ENCODE measurements at places on chromosomes 3 and 15. TPM values are rescaled to one million over a fixed set of nuclear protein-coding genes. Genes with fewer than 3 reads are reported as not detected.
A peak's percentile ranks its signal among the peaks of the same experiment; 100 is the strongest.

DNA sequence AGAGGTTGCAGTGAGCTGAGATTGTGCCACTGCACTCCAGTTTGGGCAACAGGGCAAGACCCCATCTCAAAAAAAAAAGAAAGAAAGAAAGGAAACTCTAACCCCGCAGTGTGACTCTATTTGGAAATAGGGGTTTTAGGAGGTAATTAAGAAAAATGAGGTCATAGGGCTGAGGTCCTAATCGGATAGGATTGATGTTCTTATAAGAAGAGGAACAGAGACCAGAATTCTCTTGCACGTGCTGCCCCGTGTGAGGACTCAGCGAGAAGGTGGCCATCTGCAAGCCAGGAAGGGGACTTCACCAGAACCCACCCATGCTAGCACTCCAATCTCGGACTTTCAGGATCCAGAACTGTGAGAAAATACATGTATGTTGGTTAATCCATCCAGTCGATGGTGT lies 25.8 kb downstream of the KLHL6 start:
- DNase-seq, result no peak
- no peak overlapping the region for H3K27ac ChIP-seq
- peaks cover 19% of the 10 kb centered on the region for H3K4me1 ChIP-seq
- no peaks in the 10 kb centered on the region for H3K36me3 ChIP-seq
- no peaks in the 10 kb centered on the region for H3K27me3 ChIP-seq
- no peak overlapping the region for H3K4me3 ChIP-seq

STRA6 gene
- total RNA-seq, result 146 TPM

ERICH6 gene
- 0.40 TPM for total RNA-seq

DNA sequence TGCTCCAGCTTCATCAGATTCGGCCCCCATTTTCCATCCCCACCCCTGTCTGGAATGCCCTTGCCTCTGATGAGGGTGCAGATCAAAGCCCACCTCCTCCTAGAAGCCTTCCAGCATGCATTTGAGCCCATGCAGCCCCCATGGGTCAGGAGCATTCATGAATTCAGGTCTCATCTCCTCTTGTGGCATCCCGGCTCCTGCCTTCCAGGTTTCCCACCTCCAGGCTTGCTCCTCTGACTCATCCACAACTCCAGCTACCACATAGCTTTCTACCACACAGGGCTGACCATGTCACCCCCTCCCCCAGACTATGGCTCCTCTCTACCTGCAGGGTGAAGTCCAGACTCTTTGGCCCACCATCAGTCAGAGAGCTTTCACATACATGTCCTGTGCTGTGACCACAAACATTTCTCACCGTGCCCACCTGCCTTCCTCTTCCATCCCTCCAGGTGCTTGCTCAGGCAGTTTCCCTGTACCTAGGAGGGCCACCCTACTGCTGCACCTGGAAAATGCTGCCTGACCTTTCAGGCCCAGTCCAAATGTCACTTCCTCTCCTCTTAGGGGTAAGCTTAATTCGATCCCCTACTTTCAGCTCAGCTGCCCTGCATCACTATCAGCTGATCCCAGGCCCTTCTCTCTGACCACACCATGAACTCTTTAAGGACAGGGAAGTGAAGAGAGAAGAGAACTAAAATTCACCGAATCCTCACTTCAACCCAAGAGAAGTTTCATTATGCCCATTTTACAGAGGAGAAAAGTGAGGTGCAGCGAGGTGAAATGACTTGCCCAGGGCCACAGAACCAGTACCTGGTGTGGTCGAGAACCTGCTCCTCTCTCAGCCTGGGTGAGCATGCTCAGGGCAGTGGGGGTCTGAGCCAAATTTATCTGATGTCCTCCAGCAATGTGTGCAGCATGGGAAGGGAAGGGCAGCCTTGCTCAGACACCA lies 13.7 kb upstream of the FGD5 start:
- H3K36me3 ChIP-seq, result no peaks in the 10 kb centered on the region
- DNase-seq, result no peak
- no peak overlapping the region for H3K4me3 ChIP-seq
- H3K4me1 ChIP-seq, result peaks cover 12% of the 10 kb centered on the region

LMOD3 gene
- total RNA-seq, result 4.2 TPM

GRCh38 chr15:67922106-67922675 lies 82.3 kb upstream of the RNU6-1 start:
- no peak overlapping the region for H3K27ac ChIP-seq
- H3K36me3 ChIP-seq, result no peaks in the 10 kb centered on the region
- H3K27me3 ChIP-seq, result no peaks in the 10 kb centered on the region
- no peak for DNase-seq
- H3K4me1 ChIP-seq, result peaks cover 18% of the 10 kb centered on the region
- H3K4me3 ChIP-seq, result no peak overlapping the region

- DNase-seq, result peak; percentile 64
- no peaks in the 10 kb centered on the region for H3K4me1 ChIP-seq
- H3K27me3 ChIP-seq, result no peaks in the 10 kb centered on the region
- H3K36me3 ChIP-seq, result no peaks in the 10 kb centered on the region
- H3K4me3 ChIP-seq, result no peak overlapping the region
- no peak overlapping the region for H3K27ac ChIP-seq
Observed at GRCh38 chr15:25710184-25710583, 152.9 kb downstream of the ATP10A start.

GRCh38 chr3:127629467-127630403 lies 750 bp downstream of the PODXL2 start:
- DNase-seq, result no peak
- peak overlapping the region; percentile 90 for H3K4me3 ChIP-seq
- H3K27ac ChIP-seq, result no peak overlapping the region

GRCh38 chr3:171789759-171790505 lies 20.4 kb downstream of the PLD1 start:
- no peaks in the 10 kb centered on the region for H3K36me3 ChIP-seq
- no peak for DNase-seq
- no peak overlapping the region for H3K4me3 ChIP-seq
- peaks cover 19% of the 10 kb centered on the region for H3K4me1 ChIP-seq
- no peak overlapping the region for H3K27ac ChIP-seq

DNA sequence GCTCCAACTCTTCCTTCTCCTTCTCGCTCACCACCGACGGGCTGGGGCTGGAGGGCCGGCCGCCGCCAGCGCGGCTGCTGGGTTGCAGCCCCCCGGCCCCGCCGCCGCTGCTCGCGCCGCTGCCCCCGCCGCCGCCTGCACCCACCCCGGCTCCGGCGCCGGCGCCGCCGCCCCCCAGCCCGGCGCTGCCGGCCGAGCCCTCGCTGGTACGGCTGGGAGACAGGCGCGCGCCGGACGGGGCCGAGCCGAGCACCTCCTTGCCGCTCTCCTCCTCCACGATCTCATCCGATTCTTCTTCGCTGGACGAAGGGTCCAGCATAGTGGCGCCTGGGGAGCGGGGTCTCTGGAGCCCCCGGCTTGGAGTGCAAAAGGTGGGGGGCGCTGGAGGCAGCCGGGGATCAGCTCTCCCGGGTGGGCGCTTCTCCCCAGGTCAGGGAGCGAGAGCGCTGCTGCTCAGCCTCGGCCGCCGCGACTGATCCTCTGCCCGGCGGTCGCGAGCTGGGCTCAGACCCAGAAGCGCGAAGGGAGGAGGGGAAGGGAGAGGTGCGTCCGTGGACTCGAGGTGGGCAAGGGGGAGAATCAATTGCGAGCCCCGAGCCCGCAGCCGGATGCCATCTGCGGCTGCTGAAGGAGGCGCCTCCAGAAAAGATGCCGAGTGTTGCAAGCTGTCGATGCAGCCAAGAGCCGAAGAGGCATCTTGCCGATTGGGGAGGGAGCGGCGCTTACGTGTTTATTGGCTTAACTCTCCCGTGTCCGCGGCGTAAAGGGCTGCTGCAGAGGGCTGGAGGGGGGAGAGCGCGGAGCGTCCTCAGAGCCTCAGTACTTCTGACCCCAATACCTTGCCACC lies at the start of gene CADPS:
Gene CADPS, minus strand, starts transcription at position 706 of the 847 bp plus-strand sequence. Its CDS starts 387 bp downstream, at position 319.
- H3K4me3 ChIP-seq, result peak within 1 kb of the TSS; percentile 90
- H3K27me3 ChIP-seq, result peaks cover 91% of the 10 kb centered on the region
- DNase-seq, result peak; percentile 12
- H3K36me3 ChIP-seq, result no peaks in the 10 kb centered on the region
- H3K4me1 ChIP-seq, result peaks cover 21% of the 10 kb centered on the region

ZBED2 gene
- total RNA-seq, result not detected

DNA sequence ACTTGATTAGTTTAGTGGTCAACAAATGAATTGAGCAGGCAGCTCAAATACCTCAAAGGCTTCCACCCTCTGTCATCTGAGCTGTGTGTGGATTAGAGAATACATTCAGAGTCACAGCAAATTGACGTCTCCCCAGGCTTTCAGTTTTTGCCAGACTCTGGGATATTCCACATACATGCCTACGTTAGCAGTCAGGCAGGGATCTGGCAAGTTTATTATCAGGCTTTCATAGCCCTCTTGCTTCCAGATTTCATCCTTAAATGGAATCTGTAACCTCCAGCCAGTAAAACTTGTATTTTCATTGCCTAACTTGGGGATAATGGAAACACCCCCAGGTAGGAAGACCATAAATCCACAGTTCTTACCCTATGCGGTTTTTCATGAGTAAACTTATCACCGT lies 115.9 kb downstream of the RASA2 start:
- no peaks in the 10 kb centered on the region for H3K4me1 ChIP-seq
- H3K27me3 ChIP-seq, result no peaks in the 10 kb centered on the region
- peaks cover 49% of the 10 kb centered on the region for H3K36me3 ChIP-seq
- no peak overlapping the region for H3K4me3 ChIP-seq

RARRES1 gene
- 2.5 TPM for total RNA-seq

THBS1 gene
- total RNA-seq, result 17.3 TPM

DNA sequence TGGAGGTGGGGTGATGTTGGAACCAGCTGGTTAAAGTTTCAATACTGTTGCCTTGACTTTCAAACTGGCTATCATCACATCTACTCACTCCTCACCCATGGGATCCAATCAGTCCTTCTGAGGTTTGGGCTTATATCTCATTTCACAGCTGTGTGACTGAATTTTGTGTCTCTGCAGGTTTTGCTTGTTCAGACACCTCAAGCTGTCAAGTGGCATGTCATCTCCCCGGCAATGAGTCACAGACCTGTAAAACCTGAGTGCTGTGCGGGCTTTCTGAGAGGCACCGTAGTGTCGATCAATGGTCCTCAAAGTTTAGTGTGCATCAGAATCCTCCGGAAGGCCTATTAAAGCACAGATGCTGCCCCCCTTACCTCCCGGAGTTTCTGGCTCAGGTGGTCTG lies 86.4 kb upstream of the RORA start:
- H3K27me3 ChIP-seq, result peaks cover 2% of the 10 kb centered on the region
- no peak for DNase-seq
- H3K4me1 ChIP-seq, result no peaks in the 10 kb centered on the region
- H3K4me3 ChIP-seq, result no peak overlapping the region
- H3K36me3 ChIP-seq, result no peaks in the 10 kb centered on the region

DNA sequence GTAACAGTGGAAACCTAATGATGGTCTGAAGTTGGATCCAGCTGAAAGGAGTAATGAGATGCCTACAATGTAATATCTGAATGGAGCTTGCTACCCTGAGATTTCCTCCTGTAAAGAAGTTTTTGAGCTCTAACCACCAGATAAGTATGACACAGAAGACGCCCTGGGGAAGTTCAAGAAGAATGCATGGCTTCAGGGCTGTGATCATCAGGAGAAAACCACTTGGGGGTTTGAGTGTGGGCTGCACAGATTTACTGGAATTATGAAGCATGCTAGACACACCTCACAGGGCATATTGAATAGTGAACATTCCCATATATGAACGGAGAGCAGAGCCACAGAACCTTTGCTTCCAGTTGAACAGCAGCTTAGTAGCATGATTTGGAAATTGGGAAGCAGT lies 10.6 kb upstream of the CCDC80 start:
- H3K4me1 ChIP-seq, result peaks cover 9% of the 10 kb centered on the region
- H3K27me3 ChIP-seq, result no peaks in the 10 kb centered on the region
- no peak overlapping the region for H3K27ac ChIP-seq
- DNase-seq, result no peak
- H3K36me3 ChIP-seq, result no peaks in the 10 kb centered on the region

GRCh38 chr15:23539892-23540291 lies 25.6 kb upstream of the MKRN3 start:
- no peak overlapping the region for H3K27ac ChIP-seq
- no peaks in the 10 kb centered on the region for H3K27me3 ChIP-seq
- H3K4me1 ChIP-seq, result peaks cover 12% of the 10 kb centered on the region
- no peaks in the 10 kb centered on the region for H3K36me3 ChIP-seq
- H3K4me3 ChIP-seq, result no peak overlapping the region
- no peak for DNase-seq

DNA sequence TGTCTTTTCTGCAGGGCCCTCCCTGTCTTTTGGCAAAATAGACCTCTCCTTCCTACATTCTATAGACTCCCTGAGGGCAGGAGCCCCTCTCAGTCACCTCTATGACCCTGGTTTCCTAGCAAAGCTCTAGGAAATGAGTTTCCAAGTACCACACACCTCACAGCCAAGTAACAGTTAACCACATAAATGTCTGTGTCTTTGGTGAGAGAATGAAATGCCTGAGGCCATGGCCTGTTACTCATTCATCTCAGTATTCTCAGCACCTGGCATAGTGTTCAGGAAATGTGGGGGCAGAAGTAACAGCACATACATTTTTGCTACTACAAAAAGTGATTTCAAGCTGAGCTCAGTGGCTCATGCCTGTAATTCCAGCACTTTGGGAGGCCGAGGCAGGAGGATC lies 21.0 kb downstream of the RFT1 start:
- H3K36me3 ChIP-seq, result no peaks in the 10 kb centered on the region
- H3K27me3 ChIP-seq, result no peaks in the 10 kb centered on the region
- no peaks in the 10 kb centered on the region for H3K4me1 ChIP-seq
- H3K27ac ChIP-seq, result no peak overlapping the region
- H3K4me3 ChIP-seq, result no peak overlapping the region

- H3K36me3 ChIP-seq, result no peaks in the 10 kb centered on the region
- H3K27ac ChIP-seq, result no peak overlapping the region
- DNase-seq, result no peak
- H3K4me3 ChIP-seq, result no peak overlapping the region
Observed at GRCh38 chr3:12400616-12401194, 83.6 kb upstream of the TSEN2 start.

- H3K4me1 ChIP-seq, result peaks cover 34% of the 10 kb centered on the region
- H3K27ac ChIP-seq, result no peak overlapping the region
- peak overlapping the region; percentile 100 for H3K4me3 ChIP-seq
- peaks cover 3% of the 10 kb centered on the region for H3K27me3 ChIP-seq
Observed at GRCh38 chr15:84657748-84658079, 285 bp downstream of the NMB start.

ATR gene
- 27.5 TPM for total RNA-seq
